Smooth muscle cell of the brain vasculature (primary cell): ENCODE measurements at places on chromosomes 3 and 15.

- DNase-seq: no peak
These were observed 118.9 kb downstream of the ANXA2 start for GRCh38 chr15:60278879-60279278.

- no peak for DNase-seq
These were observed 153.5 kb upstream of the GOLIM4 start for GRCh38 chr3:168249205-168249549.

DNA sequence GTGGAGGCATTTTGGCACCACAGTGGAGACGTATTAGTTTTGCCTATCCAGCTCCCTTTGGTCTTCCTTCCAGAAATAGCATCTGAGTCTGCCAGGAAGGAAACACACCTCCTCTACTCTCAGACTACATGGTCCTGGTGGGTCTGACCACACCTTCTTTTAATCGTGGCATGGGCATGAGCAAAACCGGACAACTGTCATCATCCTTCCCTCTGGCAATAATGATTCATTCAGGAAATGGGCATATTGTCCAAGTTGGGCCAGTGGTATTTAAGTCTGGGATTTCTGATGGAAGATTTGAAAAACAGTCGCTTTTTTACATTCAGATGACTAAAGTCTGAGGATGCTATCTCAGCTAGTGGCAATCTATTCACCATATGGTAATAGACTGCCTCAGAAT, 601.0 kb upstream of the ADAMTS9 start:
- DNase-seq: no peak

DNA sequence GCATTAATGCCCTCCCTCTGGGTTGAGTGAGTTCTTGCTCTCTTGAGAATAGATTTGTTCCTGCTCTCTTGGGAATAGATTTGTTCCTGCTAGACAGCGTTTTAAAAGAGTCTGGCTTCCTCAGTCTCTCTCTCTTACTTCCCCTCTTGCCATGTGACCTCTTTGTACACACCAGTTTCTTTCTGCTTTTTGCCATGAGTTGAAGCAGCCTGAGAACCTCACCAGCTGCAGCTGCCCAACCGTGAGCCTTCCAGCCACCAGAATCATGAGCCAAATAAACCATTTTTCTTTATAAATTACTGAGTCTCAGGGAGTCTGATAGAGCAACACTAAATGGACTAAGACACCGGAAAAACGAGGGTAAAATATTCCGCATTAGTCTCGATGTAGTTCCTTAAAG, 253.6 kb downstream of the CNTN6 start:
- no peak for DNase-seq

GRCh38 chr3:27824312-27825200, 102.4 kb upstream of the EOMES start:
- no peak for DNase-seq
